ENCODE measurements at places on chromosomes 12 and 14.

GRCh38 chr12:1170411-1170810, 179.4 kb downstream of the ERC1 start:
- no peak for DNase-seq

DNA sequence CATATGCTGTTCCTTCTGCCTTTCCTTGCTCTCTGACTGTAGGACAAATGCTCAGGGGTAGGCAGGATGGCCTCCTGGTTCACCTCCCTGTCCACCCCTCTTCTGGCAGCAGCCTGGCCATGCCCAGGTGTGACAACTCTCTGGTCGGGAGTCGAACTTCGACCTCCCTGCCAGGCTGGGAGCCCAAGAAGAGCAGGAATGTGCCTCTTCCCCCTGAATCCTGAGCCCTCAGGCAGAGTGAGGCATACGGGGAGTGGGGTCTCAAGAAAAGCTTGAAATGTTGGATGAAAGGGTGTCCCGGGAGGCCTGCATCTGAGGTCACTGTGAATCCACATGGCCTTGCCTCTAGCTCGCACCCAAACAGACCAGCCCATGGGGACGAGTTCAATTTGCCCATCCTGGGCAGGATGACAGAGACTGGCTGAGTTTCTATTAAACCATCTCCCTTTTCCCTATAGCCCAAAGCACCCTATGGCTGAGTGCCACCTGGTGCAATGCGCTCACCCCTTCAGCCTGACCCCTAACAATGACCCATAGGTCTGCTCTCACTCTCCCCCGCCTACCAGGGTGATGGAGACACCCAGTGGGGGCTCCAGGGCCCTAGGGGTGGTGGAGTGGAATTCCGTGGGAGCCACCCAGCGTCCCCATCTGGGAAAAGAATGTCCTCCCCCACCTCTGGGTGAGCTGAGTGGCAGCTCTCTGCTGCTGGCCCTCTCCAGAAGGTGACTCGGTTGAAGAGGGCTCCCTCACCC, 52.9 kb upstream of the DIO3 start:
- no peak for DNase-seq

DNA sequence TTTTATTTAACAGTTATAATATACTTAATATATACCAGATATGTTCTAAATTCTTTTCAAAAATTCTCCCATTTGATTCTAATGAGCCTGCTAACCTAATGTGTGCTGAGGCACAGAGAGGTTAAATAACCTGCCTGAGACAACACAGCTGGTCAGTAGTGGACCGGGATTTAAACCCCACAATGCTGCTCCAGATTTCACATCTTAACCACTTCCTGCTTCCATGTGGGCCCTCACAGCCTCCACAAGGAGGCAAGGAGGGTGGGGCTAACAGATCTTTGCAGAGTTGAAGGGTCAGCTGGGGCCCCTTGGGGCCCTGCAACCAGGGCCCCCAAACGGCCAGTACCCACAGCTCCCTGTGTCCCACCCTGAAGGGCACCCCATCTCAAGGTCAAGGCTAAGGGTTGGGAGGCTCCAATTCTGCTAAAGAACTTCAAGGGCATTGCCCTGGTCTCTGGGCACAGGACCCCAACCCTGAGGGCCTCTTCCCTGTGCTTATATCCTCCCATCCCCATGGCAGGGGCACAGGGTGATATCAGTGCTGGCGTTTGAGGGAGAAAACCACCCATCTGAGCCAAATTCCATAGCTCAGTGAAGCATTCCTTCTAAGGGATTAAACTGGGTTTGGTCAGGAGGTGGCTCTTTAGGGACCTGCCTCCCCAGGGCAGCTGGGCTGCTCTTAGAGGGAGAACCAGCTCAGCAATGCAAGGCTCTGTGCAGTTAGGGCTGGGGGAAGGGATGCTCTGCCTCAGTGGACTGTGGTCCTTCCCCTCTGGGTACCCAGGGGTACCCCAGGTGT, 2.2 kb downstream of the KRT80 start:
- no peak for DNase-seq

DNA sequence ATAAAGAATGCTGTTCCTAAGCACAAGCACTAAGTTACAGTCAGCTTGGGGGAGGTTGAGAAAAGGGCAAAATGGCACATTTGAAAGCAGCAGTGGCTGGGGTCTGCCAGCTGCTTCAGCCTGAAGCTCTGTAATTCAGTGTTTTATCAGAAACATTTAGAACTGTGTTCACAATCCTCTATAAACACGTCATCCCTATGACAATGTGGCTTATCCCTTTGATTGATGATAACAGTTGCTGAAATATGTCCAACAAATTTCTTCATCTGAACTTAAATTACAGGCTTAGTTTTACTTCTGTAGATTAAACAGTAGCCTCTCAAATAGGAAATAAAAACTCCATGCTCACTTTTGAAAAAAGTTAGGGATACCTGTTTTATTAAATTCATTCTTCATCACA, 108.8 kb downstream of the VEZT start:
- DNase-seq, result no peak

DNA sequence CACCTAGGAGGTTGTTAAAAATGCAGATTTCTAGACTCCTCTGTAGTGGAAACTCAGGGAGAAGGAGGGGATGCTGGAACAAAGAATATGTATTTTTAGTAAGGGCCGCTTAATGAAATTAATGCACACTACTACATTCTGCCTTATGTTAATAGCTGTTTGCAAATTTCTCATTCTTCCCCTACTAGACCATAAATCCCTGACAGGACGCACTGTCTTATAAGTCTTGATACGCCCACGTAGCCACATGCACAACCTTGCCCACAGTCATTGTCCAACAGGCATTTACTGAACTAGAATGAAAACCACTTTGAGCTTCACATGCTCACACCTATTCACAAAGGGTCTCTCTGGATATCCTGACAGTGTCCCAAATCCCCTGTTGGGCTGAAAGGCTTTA, 10.5 kb downstream of the KRT2 start:
- no peak for DNase-seq
